DND-41 (cell line): ENCODE measurements at places on chromosomes 3 and 15.

DNA sequence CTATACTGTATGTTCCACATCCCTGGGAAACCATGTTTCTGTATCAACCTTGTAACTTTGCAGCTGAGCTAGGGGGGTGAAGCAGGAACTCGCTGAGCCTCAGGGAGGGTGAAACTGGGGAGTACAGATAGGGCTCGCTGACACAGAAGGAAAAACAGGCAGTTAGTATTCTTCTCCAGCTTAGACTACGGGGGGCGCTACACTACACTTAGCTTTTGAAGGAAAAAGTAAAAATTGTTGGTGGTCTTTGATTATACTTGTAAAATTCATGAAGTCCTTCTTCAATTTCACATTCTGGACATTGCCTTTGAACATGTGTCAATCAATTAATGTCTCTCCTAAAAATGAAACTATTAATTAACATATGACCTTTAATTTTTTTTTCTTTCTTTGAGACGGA, 73.5 kb upstream of the RGMA start:
- no peak for DNase-seq

DNA sequence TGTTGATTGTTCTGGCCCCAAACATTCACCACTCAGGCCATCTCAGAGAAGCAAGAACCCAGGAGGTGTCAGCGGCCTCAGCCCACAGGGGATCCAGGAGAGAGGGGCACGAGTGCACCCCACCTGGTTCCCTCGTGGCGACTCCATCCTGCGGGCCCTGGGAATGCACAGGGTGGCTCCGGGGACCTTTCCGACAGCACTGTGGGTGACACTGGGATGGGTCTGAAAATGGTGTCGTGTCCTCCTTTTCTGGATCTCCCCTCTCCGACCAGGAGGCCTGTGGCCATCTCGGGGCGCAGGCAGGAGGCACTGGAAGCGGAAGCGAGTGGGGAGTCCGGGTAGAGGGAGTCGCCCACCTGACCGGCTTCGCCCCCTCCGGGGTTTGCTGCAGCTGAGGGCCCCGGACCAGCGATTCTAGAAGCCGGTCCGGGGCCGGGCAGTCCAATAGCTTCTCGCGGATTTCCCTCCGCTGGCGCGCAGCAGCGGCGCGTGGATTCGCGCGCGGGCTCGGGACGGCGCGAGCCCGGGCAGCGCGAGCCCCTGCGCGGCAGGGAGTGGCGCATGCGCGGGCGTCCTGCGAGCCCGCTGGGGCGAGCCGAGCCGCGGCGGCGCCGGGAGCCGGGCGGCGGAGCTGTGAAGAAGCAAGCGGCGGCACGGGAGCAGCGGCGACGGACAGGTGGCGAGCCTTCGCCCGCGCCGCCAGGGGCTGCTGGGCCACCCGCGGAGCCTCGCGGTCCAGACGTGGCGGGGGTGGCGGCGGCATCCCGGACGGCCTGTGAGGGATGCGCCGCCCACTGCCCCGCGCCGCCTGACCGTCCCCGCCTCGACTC, at the start of gene DOCK3:
DOCK3 (plus strand) TSS at position 579 of the 830 bp plus-strand sequence. CDS start 337 bp downstream, outside the sequence.
- no peak for DNase-seq

DNA sequence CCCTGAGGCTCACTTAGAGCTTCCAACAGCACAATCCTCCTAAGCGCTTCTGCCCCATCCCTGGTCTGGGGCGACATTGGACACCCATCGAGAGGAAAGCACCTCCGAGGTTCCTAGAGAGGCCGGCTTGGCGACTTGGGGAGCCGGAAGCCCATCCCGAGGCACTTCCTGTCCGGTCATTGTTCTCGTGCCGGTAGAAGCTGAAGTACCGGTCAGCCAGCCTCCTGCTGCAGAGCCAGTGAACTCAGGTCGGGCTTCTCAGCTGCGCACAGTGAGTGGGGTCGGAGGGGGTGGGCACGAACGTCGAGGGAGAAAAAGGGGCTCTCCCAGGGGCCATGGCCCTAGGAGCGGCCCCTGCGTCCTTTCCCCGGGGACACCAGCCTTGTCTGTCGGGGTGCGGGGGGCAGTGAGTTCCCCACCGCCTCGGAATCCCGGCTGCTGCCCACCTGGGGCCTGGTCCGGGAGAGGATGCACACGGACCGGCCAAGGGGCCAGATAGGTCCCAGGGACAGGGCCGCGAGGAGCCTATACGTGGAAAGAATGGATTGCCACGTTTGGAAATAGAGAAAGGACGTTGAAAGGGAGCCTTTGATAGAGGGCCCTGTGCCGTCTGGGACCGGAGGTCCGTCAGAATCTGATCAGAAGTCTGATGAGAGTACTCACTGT, at the start of gene ZNF35:
ZNF35 (plus strand) TSS at position 169 of the 666 bp plus-strand sequence. CDS start 2,336 bp downstream, outside the sequence.
- no peak for DNase-seq

GRCh38 chr15:29045717-29046116, 159.9 kb downstream of the APBA2 start:
- DNase-seq = no peak

GRCh38 chr3:124235446-124235845, 243.5 kb upstream of the ROPN1 start:
- no peak for DNase-seq

DNA sequence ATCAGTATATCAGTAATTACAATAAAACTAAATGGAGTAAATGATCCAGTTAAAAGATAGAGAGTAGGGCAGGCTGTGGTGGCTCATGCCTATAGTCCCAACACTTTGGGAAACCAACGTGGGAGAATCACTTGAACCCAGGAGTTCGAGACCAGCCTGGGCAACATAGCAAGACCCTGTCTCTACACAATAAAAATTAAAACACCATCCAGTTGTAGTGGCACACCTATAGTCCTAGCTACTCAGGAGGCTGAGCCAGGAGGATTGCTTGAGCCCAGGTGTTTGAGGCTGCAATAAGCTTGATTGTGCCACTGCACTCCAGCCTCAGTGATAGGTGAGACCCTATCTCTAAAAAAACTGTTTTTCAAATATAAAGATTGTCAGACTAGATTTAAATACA, 5.9 kb upstream of the KCNMB3 start:
- DNase-seq = no peak

DNA sequence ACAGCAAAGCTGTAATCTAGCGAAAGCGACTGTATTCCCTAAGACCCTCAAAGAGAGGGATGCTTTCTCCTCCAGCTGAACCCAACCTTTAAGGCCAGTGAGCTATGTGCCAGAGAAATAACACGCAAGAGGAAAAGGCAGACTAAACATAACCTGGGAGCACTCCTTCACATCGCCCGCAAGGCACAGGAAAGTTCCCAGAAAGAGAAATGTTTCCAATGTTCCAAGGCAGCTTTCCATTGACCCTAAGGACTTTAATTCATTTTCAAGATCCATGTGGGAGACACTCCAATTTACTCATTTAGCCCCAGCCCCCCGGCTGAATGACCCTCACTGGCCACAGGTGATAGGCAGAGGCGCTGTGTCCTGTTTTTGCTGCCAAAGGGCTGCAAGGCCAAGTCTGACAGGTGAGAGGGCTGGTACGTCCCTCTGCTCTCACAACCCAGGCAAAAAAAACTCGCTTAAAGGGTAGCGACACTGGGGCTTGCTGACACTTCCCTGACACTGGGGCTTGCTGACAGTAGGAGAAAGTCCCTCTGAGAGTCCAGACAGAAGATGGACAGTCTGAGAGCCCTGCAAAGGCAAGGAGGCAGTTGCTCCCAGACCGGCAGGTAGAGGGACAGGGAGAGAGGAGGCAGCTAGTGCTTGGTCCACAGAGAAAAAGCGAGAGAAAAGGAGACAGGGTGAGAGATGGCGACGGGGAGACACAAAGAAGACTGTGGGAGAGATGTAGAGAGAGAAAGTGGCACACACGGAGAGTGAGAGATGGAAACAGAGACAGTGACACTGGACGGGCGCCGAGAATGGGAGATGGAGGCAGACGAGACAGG, 702 bp downstream of the ARHGEF3 start:
- DNase-seq = peak; percentile 52

DNA sequence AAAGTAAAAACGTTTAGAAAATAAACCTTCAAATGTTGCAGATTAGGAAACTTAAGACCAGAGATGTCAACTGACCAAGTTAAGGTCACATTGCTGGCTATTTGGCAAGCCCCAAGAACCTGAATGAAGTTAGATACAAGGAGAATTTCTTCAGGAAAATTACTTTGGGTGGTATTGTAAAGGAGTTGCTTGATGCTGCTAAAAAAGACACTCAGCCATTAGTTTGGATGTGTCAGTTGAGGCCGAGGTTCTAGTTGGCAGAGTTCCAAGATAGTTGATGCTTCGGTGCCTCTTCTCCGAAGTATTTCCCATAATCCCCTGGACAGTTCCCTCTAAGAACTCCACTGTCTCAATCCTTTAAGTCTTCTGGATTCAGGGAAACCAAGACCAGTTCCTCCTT, 24.3 kb downstream of the SIAH2 start:
- no peak for DNase-seq

DNA sequence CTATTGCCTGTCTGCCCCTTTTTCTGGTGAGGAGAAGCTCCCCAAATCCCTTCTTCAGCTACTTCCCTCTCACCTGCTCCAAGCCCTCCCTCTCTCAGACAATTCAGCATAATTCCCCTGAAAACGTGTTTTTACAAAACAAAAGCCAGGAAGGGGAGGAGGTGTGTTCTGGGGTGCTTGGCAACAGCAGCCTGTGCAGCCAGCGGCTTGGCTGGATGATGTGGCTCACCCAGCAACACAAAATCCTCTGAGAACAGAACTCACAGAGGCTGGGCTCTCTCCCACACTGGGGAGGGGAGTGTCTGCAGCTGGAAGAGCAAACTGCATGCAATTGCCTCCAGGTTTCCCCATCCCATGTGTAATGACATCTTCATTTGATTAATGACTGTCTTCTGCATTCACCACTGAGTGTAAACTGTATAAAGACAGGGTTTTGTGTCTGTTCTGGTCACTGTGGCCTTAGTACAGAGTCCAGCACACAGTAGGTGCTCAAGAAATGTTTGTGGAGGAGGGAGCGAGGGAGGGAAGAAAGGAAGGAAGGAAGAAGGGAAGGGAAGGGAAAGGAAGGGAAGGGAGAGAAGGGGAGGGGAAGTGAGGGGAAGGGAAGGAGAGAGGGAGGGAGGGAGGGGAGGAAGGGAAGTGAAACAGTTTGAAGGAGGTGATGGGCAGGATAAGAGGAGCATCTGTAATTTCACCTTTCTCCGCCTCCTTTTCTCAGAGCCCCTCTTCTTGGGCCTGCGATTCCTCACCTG, 70.1 kb upstream of the GLCE start:
- no peak for DNase-seq

DNA sequence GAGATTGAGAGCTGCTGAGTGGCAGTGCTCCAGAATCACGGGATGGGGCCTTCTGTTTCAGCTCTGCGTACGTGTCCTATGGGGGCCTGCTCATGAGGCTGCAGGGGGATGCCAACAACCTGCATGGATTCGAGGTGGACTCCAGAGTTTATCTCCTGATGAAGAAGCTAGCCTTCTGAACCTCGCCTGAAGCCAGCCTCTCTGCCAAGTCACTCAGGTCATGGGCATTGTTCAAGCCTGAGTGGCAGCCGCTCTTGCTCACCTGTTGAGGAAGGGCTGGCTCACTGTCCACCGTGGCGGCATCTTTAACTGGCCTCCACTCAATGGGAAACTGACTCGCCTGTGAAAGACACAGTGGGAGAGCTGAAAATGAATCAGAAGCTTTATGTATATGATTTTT, 6.6 kb downstream of the POLR2H start:
- no peak for DNase-seq

GRCh38 chr3:174495928-174496327, 363.2 kb upstream of the NAALADL2 start:
- no peak for DNase-seq

GRCh38 chr3:12437221-12437605, 47.1 kb upstream of the TSEN2 start:
- no peak for DNase-seq

- no peak for DNase-seq
These were observed 12.9 kb downstream of the CELF6 start for GRCh38 chr15:72307026-72307425.

GRCh38 chr15:71198846-71199245, 83.6 kb downstream of the THSD4 start:
- DNase-seq = no peak

DNA sequence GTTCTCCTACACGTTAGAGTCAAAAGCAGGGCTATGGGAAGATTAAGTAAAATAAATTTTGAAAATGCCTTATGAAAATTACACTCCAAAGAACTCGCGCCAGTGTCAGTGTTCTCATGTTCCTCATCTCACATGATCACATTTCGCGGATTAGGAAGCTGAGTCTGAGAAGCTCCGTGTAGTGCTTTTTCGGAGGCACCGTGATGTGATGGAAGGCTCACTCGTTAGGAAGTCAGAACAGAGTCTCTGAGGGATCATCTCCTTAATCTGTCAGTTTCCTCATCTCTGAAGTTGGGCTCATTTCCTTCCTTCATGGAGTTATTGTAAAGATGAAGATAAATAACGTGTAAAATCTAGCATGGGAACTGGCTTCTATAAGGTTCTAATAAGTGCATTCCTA, 3.2 kb downstream of the ADIPOQ start:
- DNase-seq = no peak

- DNase-seq = no peak
These were observed 840.1 kb downstream of the TUSC7 start for GRCh38 chr3:117549716-117550115.

GRCh38 chr3:9192248-9193025, 57.0 kb downstream of the SRGAP3 start:
- DNase-seq = no peak

GRCh38 chr3:10247679-10248183, 528 bp upstream of the TATDN2 start:
- DNase-seq = no peak

- DNase-seq = no peak
These were observed 1.9 kb downstream of the PIGZ start for GRCh38 chr3:196966526-196967401.

GRCh38 chr3:4996223-4996765, 17.1 kb downstream of the BHLHE40 start:
- DNase-seq = no peak

DNA sequence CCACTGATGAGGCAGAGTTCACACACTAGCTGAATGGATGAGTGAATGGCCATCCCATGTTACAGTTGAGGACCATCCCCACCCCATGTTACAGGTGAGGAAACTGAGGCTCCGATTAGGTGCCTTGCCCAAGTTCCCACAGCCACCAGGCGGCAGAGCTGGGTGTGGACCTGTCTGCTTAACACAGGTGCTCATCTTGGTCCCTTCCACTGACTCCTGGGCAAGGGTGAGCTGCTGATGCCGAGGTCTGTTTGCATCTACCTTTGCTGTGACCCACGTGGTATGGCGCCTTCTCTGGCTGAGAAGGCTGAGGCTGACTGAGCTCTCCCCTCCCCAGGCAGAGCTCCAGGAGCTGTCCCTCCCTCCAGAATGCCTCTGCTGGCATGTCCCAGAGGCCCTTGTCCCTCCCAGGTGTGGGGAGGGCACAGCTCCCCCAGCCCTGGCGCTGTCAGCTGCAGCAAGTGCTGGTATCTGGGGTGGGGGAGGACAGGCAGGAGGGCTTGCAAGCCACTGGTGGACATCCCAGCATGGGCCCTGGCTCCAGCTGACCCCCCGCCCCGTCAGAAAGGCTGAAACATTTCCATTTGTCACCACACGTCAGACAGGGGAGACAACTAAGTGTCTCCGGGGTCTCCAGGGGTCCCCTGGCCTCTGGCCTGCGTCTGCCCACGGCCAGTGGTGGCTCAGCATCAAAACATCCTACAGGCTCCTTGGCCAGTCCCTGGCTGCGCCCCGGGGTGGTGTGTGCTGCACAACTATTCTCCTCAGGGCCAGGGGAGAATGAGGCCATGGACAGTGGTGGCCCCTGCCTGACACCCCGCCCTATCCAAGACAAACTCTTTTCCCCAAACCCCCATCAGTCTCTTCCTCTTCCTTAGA, 105.4 kb downstream of the ADCY5 start:
- DNase-seq = no peak

- peak; percentile 26 for DNase-seq
These were observed 79.6 kb upstream of the SPATA12 start for GRCh38 chr3:56980798-56981390.

- DNase-seq = no peak
These were observed 58.8 kb downstream of the TRAK1 start for GRCh38 chr3:42149975-42150374.

- no peak for DNase-seq
These were observed 15.5 kb upstream of the SCAANT1 start for GRCh38 chr3:63927422-63928280.
